ENCODE measurements at places on chromosomes 7 and 10.

GRCh38 chr7:31054608-31055278, 2.6 kb downstream of the ADCYAP1R1 start:
- DNase-seq: no peak

DNA sequence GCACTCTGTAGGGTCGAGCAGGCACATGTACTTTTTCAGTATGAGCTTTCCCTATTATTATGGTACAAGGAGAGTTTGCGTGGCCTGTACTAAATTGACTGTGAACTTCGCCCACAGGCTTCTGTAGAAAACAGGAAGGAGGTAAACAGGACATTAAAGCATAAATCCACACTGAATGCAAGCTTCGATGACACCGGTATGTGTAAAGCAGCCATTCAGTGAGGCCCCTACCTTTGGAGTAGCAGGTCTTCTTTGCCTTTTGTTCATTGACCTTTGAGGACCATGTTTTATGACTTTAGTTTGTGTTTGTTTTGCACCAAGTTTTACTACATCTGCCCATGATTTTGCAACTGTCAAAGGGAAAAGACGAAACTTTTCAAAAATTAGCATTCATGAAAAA, 14.5 kb downstream of the MKI67 start:
- no peak for DNase-seq

GRCh38 chr7:155464948-155465739, 7.2 kb downstream of the EN2 start:
- DNase-seq: no peak

- DNase-seq: no peak
Measured at GRCh38 chr10:43361547-43362190, 9.8 kb upstream of the FXYD4 start.

DNA sequence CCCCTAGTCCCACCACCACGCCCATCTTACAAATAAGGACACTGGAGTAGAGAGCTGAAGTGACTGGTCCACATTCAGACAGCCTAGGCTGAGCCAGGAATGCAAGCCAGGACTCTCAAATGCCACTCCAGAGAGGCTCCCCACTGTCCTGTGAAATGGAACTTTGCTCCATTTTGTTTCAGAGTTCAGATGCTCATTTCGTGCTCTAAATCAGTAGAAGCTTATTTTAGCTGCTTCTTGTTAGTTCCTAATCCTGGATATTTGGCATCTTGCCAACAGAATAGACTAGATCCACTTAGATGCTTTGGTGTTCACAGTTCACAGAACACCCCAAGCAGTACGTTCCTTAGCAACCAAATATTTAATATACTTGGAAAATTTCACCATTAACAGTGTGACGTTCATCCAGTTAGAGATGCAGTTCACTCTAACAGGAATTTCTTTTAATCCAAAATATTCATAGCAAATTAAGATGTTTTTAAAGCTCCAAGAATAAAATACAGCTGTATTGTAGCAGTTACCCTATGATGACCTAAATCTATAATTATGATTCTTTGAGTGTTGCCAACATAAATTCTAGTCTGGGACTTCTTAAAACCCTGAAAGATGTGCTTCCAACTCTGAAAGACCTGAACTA, 7.3 kb downstream of the MMP21 start:
- DNase-seq: no peak

DNA sequence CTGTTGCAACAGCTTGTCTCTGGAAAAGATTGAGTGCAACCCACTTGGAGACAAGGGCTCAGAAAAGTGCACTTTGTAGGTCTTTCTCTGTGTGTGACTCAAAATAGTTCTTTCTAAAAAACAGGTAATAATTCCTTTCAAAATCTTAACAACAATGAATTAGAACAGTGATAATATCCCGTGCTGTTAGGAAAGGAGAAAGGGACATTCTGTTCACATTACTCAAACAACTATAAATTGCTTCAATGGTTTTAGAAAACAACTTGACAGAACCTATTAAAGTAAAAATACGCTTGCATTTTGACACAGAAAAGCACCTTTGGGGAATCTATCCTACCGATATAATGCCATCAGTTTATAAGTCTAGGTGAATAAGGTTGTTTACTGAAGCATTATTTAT, 468.1 kb upstream of the DPP6 start:
- no peak for DNase-seq

DNA sequence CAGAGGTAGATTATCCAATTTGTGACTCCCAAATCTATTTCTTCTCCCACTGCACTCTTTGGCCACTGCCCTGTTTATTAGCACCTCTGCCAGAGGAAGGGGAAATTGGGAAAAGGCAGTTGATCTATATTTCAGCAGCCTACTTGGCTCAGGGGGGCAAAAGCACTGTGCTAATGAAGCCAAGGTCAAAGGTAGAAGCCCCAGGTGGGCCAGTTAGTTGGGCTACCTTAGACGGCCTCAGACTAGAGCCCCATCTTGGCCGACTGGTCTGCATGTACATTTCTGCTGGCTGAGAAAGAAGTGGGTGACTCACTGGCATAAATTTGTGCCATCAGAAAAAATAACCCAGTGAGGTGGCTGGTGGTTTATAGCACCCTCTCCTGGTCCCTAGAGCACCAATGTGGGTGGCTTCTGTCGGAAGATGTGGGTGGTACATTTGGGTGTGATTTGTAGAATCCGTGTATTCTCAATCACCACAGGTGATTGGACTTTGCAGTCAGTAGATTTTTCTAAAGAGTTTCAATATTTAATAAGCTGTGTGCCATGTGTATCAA, 293.3 kb upstream of the MKI67 start:
- DNase-seq: no peak

DNA sequence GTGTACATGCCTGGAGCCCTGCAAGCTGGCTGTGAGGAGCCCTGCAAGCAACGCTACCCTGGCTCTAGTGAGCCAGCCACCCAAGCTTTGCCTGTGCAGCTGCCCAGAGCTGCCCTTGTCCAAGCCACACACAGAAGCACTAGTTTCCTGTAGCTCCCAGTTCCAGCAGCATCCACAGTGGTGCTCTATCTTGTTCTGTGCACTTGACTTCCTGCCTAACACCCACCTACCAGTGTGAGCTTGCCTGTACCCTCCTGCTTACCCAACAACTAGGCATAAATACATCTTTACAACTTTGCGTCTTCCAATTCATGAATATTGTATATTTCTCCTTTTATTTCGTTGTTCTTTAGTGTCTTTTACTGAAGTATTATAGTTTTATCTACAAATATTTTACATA, 32.2 kb upstream of the ZNF518A start:
- no peak for DNase-seq

DNA sequence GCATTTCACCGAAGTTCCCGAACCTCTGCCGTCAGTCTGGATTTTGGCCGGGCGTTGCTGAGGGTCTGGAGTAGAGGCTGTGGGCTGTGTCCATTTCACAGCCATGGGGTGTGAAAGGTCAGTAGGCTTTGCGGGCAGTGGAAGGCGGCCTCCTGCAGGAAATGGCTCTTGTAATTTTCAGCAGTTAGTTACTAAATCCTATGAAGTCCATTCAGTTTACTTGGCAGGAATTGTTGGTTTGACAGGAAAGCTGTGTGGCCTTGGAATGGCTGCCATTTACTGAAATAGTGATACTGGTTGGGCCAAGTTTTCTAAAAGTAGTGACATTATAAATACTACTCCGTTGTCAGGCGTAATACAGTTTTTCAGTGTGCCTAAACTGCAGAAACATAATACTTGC, 303.7 kb downstream of the CCDC3 start:
- DNase-seq: no peak

DNA sequence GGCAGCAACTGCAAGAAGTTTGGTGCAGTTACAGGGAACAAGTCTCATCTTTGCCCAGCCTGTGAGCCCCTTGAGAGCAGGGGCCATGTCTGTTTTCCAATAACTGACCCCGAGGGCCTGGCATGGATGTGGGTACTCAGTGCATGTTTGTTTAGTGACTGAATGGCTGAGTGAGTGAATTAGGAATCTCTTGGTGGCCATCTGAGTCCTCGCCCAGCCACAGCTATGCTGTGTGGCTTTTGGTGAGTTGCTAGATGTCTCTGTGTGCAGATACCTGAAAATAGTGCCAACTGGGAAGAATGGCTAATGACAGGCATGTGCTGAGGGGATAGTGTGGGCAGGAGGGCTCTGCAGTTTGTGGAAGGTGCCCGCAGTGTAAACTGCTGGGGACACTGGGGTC, 54.4 kb upstream of the PCBD1 start:
- no peak for DNase-seq

- DNase-seq: no peak
Measured at GRCh38 chr10:12681252-12681651, 320.3 kb downstream of the CCDC3 start.

DNA sequence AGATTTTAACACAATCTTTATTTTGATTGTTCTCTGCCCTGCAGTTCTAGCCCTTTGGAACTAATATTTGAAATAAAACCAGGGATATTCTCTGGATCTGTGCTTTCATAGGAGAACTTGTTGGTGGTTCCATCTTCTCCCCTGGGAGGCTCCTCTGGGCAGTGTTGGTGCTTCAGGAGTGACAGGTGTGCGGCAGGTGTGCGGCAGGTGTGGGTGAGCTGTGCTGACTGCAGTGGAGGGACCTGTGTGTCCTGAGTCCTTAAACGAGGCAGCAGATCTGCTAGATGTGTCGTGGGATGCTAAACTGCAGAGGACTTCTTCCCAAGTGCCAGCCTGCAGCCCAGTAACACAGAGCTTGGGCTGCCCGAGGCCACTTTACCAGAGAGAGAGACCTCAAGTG, 98.4 kb downstream of the LYZL1 start:
- DNase-seq: no peak

DNA sequence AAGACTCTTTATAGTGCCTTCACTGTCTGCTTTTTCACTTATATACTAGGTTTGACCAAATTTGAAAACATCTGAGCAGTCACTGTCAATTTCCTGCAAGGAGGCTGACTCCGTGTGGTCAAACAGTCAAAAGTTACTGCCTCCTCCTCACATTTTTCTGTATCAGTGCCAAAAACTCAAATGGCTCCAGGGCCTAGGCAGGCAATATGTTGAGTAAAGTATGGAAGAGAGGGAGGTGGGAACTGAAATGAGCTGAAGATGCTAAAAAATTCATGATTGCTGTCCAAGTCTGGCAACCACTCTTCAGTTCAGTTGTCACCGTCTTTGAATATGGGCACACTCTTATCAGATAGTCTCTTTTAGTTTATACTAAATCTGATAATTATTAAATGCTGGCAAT, 551.6 kb downstream of the CCSER2 start:
- DNase-seq: no peak

DNA sequence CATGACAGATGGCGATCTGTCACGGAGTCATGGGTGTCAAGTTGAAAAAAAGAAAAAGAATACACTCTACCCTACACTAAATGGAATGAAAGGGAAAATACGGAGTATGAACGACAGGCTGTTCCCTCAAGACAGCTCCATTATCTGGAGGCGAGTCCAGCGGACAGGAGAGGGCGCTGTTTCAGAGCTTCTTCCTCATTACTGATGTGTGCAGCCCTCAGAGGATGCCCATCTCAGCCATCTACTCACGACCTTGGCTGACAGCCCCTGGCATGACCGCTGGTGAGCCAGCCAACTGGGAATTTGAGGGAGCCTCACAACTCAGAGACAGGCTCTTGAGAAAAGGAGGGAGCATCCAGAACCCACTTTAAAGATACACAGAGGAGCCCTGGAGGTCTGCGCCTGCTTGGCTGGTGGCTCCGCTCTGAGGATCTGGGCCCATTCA, 49.6 kb upstream of the SMNDC1 start:
- DNase-seq: peak; percentile 29

DNA sequence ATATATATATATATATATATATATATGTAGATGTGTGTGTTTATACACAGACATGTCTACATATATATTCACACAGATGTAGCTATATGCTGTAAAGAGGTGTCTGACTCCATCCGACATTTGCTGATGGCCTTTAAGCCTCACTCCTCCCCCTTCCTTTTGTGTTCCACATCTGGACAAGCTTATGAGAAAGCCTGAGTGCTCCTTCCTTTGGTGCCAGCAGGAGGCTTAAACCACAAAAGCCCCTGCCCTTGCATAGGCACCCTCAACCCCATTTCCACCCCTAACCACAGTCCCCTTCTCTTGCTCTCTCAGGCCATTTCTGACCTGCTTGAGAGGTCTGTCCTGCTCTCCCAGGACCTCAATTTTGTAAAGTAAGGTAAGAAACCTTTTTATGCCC, 98.7 kb downstream of the SVOPL start:
- DNase-seq: no peak

- DNase-seq: no peak
Measured at GRCh38 chr10:99660662-99661376, 1.5 kb downstream of the ENTPD7 start.

GRCh38 chr10:19532411-19532810, 283.8 kb upstream of the PLXDC2 start:
- DNase-seq: no peak

GRCh38 chr10:91564508-91564907, 68.4 kb downstream of the PPP1R3C start:
- DNase-seq: no peak

DNA sequence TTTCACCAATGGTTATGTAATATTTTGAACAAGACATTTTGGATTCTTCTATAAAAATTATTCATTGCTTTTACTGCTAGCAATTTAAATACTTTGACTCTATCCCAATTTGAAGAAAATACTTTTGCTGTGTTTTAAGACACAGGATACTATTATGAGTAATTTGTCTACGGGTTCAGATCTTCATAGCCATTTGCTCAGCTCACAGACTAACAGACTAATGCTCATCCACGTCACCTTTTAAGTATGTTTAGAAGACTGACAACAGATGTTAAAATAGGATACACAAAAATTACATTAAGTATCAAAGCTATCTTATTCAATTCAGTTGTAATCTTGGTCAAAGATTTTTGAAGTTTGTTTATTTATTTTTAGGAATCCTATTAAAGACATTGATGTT, 251.3 kb upstream of the CHRM2 start:
- no peak for DNase-seq

GRCh38 chr7:122965306-122965705, 30.2 kb downstream of the TAS2R16 start:
- DNase-seq: no peak

- no peak for DNase-seq
Measured at GRCh38 chr7:29284696-29285443, 90.3 kb downstream of the CHN2 start.

- DNase-seq: no peak
Measured at GRCh38 chr10:2081501-2081900, 344.2 kb upstream of the ADARB2 start.

DNA sequence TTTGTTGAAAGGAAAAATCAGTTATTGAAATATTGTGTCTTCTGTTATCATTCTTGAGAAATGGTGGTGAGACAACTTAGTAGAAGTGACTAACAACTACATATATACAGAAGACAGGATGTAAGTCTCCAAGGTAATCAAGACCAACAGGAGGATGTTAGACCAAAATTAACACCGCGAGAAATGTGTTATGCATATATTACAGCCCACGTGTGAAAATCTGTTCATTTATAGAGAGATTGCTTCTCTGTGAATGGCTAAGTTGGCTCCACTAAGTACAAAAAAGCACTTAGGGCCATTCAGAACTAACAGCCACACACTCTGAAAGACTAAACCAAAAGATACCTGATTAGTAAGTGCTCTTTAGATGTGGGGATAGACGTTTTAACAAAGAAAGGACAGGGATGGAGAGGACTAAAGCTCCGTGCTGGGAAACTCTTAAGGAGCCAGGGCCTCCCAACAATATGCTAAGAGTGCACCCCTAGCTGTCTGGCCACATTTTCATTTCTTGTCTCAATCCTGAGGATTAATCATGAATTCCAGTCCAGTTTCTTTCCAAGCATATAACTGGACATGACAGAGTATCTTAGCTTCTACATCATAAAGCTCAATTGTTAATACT, 26.5 kb downstream of the HDAC9 start:
- no peak for DNase-seq

All from stimulated activated CD8-positive, alpha-beta memory T cell treated with anti-CD3 and anti-CD28 coated beads, Interleukin-4, amount 100 ng/mL, for 1 hour (primary cell).